ENCODE measurements at places on chromosomes 16 and 17. TPM values are rescaled to one million over a fixed set of nuclear protein-coding genes. Genes with fewer than 3 reads are reported as not detected.

DNA sequence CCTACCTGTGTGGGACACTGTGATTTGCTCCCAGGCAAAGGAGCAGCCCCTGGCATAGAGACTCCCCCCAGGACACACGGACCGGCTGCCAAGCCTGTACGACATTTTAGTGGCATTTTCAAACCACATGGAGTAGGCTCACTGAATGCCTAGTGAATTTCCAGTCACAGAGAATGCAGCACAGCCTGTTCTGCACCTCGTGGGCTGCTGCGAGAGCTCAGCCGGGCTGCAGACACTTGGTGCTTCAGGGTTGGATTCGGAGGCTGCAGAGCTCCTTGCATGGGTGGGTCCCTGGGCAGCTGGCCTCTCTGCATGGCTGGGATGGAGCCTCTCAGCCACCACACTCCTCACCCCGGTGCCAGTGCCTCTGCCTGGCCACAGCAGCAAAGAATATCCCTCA, 51.2 kb upstream of the HNF1B start:
- DNase-seq: no peak

- no peak for DNase-seq
Measured at GRCh38 chr17:8072729-8073461, 14.6 kb downstream of the ALOX12B start.

DNA sequence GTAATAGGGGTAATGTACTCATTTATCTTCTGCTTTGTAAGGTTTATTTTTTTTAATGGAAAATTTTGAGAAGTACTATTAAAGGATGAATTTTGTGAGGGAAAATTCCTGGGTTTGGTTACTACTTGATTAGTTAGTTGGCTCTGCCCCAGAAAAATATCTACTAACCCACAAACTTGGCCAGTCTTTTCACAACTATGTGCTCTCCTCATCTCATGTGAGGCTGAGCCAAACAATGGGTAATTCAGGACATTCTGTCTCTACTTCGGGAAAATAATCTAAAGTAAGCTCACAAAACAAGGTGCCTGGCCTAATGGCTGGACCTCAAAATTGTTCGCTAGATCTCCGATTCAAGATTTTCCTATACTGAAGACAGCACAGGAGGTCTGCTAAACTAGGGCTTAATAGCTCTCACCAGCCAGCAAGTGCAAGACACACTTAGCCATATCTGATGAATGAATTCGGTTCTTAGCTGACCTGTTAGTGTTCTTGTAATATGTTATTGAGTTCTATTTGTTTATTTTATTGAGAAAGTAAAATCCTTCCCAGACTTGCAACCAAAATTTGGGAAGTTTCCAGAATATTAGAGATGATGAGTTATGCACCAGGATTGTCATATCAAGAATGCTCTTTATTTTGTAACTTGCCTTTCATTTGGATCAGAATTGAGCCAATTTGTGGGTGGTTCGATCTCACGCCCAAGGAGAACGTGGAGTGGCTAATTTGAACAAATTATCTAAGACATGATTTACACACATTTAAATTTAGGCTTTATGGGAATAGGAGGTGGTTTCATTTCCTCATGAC, 5.7 kb downstream of the KCNJ16 start:
- no peak for DNase-seq

DNA sequence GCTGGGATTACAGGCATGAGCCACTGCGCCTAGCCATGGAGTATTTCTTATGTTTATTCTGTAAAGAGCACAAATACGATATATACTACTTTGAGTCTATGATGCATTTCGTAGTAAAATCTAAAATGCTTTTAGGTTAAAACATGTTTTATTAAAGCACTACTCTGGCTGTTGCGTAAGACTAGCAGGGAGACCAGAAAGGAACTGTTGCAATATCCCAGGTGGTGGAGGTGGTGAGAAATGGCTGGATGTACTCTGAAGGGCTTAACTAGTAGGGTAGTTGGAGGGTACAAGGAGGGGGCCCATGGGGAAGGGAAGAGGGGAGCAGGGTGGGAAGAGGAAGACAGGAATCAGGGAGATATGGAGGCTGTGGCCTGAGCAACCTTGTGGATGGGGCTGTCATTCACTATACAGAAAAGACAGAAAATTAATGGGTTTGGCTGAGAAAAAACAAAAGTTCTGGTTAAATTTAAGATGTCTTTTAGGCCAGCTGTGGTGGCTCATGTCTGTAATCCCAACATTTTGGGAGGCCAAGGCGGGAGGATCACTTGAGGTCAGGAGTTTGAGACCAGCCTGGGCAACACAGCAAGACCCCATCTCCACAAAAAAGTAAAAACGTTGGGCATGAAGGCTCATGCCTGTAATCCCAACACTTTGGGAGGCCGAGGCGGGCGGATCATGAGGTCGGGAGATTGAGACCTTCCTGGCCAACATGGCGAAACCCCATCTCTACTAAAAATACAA, 35.8 kb downstream of the ST3GAL2 start:
- no peak for DNase-seq

The PLLP gene
- total RNA-seq: 0.26 TPM

Measured in activated T-helper 1 cell treated with anti-CD3 and anti-CD28 coated beads, Interleukin-12 subunit alpha, Interleukin-12 subunit beta, Interleukin-2, Interleukin-4 antibody, amounts not matched to agents 30 ng/mL and 10 ng/mL and 1 ng/mL, durations not matched to agents 14 hours and 24 hours and 36 hours (primary cell).